ENCODE measurements at places on chromosomes 2 and 18. TPM values are rescaled to one million over a fixed set of nuclear protein-coding genes. Genes with fewer than 3 reads are reported as not detected.
A peak's percentile ranks its signal among the peaks of the same experiment; 100 is the strongest.

PLEKHH2 gene
- total RNA-seq: 4.5 TPM

RAPH1 gene
- 45.7 TPM for total RNA-seq

LRRTM1 gene
- not detected for total RNA-seq

PSME4 gene
- total RNA-seq: 29.3 TPM

VIL1 gene
- not detected for total RNA-seq

NPPC gene
- not detected for total RNA-seq

GRCh38 chr2:48755473-48755872 is at the start of gene LHCGR:
TSS of gene LHCGR (minus strand) at chr2:48755724. CDS start at chr2:48755671, 53 bp downstream.
- no peak within 1 kb of the TSS for H3K27ac ChIP-seq
- no peak for DNase-seq
- no peaks in the 10 kb centered on the region for H3K27me3 ChIP-seq
- H3K36me3 ChIP-seq: no peaks in the 10 kb centered on the region
- no peak within 1 kb of the TSS for H3K4me3 ChIP-seq
- H3K4me1 ChIP-seq: no peaks in the 10 kb centered on the region

- no peaks in the 10 kb centered on the region for H3K27me3 ChIP-seq
- DNase-seq: no peak
- no peak overlapping the region for H3K4me3 ChIP-seq
- H3K36me3 ChIP-seq: no peaks in the 10 kb centered on the region
- no peak overlapping the region for H3K27ac ChIP-seq
Measured at GRCh38 chr2:60473546-60473945, 79.9 kb downstream of the BCL11A start.

DNA sequence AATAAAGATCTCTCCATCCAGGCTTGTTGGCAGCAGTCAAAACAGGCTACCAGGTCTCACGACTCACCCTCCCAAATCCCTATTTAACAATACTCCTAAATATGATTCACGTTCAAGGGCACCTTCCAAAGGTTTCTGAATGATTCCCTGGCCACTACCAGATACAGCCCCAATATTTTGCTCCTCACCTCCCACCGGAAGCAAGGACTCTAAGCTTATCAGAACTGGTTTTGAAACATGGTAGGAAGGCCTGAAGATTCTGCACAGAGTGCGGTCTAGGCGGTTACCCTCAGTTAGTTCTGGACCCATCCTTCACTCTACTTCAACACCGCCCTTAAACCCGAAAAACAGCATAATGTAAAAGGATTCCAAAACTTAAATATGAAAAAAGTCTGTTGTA is 5.2 kb downstream of the PPP4R1 start:
- DNase-seq: no peak
- peaks cover 46% of the 10 kb centered on the region for H3K36me3 ChIP-seq
- no peak overlapping the region for H3K4me3 ChIP-seq
- H3K27ac ChIP-seq: no peak overlapping the region

GRCh38 chr2:43174368-43174916 is 52.0 kb downstream of the ZFP36L2 start:
- peak; percentile 67 for DNase-seq
- no peak overlapping the region for H3K4me3 ChIP-seq
- peak overlapping the region; percentile 15 for H3K27ac ChIP-seq
- H3K4me1 ChIP-seq: peaks cover 43% of the 10 kb centered on the region
- H3K36me3 ChIP-seq: no peaks in the 10 kb centered on the region

- H3K27ac ChIP-seq: no peak overlapping the region
- no peaks in the 10 kb centered on the region for H3K27me3 ChIP-seq
- H3K36me3 ChIP-seq: peaks cover 17% of the 10 kb centered on the region
- H3K4me3 ChIP-seq: no peak overlapping the region
- peaks cover 7% of the 10 kb centered on the region for H3K4me1 ChIP-seq
Measured at GRCh38 chr2:20645761-20646160, 5.1 kb downstream of the HS1BP3 start.

- DNase-seq: no peak
- no peaks in the 10 kb centered on the region for H3K27me3 ChIP-seq
- no peaks in the 10 kb centered on the region for H3K36me3 ChIP-seq
- H3K27ac ChIP-seq: no peak overlapping the region
- H3K4me1 ChIP-seq: no peaks in the 10 kb centered on the region
Measured at GRCh38 chr2:50018921-50019320, 864.6 kb upstream of the FSHR start.

DNA sequence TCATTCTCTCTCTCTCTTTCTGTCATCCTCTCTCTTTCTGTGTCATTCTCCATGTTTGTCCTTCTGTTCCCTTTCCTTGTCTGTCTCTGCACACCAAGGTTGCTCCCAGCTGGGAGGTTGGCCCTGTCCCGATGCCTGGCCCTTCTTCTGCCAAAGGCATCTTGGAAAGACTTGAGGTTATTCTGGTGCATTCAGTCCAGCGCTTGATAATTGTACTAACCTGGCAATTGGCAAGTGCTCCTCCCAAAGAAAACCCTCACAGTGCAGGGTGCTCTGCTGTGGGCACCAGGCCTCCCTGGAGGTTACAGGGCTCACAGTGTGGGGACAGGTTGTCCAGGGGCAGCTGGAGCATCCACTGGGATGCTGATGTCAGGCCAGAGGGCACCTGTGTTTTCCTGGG is 95.4 kb downstream of the GLI2 start:
- no peak overlapping the region for H3K4me3 ChIP-seq
- H3K27ac ChIP-seq: no peak overlapping the region
- H3K4me1 ChIP-seq: peaks cover 13% of the 10 kb centered on the region
- no peak for DNase-seq

DNA sequence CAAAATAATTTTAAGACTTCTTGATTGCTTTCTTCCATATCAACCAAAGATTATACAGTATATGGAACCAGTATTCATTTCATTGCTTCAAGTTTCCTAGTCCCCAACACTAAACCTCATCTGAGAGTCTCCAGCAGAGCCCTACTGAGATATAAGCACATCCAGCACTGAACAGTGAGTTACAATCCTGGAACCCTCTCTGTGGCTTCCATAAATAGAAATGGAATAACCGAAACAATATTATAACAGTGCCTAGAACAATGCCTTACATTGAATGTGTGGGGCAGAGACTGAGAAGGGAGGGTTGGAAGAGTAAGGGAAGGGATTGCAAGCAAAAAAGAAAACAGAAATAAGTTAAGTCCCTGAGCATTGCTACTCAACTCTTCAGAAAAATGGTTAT is 18.9 kb downstream of the AAK1 start:
- peaks cover 26% of the 10 kb centered on the region for H3K36me3 ChIP-seq
- DNase-seq: no peak
- no peak overlapping the region for H3K4me3 ChIP-seq
- 0 out of 2 replicates have a peak overlapping the region, but pooled peaks have one; percentile 12 for H3K27ac ChIP-seq
- peaks cover 20% of the 10 kb centered on the region for H3K4me1 ChIP-seq
- H3K27me3 ChIP-seq: no peaks in the 10 kb centered on the region

- no peak overlapping the region for H3K4me3 ChIP-seq
- DNase-seq: no peak
- H3K27ac ChIP-seq: no peak overlapping the region
Measured at GRCh38 chr2:149611100-149611820, 23.7 kb upstream of the MMADHC start.

GRCh38 chr18:48796491-48797205 is 154.1 kb downstream of the SMAD7 start:
- no peak overlapping the region for H3K4me3 ChIP-seq
- H3K36me3 ChIP-seq: peaks cover 100% of the 10 kb centered on the region
- H3K4me1 ChIP-seq: peaks cover 8% of the 10 kb centered on the region
- no peak overlapping the region for H3K27ac ChIP-seq
- peak; percentile 35 for DNase-seq

DNA sequence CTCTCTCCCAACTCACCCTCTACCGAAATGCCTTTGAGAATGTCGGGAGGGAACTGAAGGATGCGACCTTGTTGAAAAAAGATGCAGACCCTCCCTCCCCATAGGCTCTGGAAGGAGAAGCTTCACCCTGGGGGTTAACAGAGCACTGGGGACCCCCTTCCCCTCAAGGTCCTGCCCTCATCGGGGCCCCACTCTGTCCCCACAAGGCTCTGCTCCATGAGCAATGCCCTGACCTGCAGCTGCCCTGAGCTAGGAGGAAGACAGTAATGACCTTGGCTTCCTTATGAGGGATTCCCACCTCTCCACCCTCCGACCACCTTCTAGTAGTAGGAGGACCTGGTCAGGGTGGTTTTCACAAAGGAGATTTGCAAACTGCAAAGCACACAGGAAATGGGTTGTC is 44.4 kb upstream of the HPCAL1 start:
- no peaks in the 10 kb centered on the region for H3K27me3 ChIP-seq
- H3K4me1 ChIP-seq: no peaks in the 10 kb centered on the region
- no peak overlapping the region for H3K27ac ChIP-seq
- no peaks in the 10 kb centered on the region for H3K36me3 ChIP-seq
- DNase-seq: no peak

- peaks cover 34% of the 10 kb centered on the region for H3K4me1 ChIP-seq
- no peak overlapping the region for H3K4me3 ChIP-seq
- H3K36me3 ChIP-seq: no peaks in the 10 kb centered on the region
- DNase-seq: no peak
Measured at GRCh38 chr18:27709344-27709743, 467.6 kb downstream of the CDH2 start.

- no peak overlapping the region for H3K27ac ChIP-seq
- H3K4me3 ChIP-seq: no peak overlapping the region
Measured at GRCh38 chr2:221282386-221282785, 289.7 kb downstream of the EPHA4 start.

GRCh38 chr18:2851771-2852170 is 5.0 kb downstream of the EMILIN2 start:
- DNase-seq: peak; percentile 16
- H3K27me3 ChIP-seq: peaks cover 39% of the 10 kb centered on the region
- H3K27ac ChIP-seq: no peak overlapping the region
- peaks cover 12% of the 10 kb centered on the region for H3K4me1 ChIP-seq
- no peak overlapping the region for H3K4me3 ChIP-seq

- no peaks in the 10 kb centered on the region for H3K27me3 ChIP-seq
- H3K4me3 ChIP-seq: no peak overlapping the region
- DNase-seq: no peak
Measured at GRCh38 chr2:154697418-154698252, 860 bp upstream of the KCNJ3 start.

- no peaks in the 10 kb centered on the region for H3K27me3 ChIP-seq
- no peak for DNase-seq
- H3K4me1 ChIP-seq: no peaks in the 10 kb centered on the region
- 0 out of 2 replicates have a peak, but pooled peaks cover under 1% of the 10 kb centered on the region for H3K36me3 ChIP-seq
- H3K4me3 ChIP-seq: no peak overlapping the region
Measured at GRCh38 chr2:177385151-177385550, 7.4 kb upstream of the AGPS start.

DNA sequence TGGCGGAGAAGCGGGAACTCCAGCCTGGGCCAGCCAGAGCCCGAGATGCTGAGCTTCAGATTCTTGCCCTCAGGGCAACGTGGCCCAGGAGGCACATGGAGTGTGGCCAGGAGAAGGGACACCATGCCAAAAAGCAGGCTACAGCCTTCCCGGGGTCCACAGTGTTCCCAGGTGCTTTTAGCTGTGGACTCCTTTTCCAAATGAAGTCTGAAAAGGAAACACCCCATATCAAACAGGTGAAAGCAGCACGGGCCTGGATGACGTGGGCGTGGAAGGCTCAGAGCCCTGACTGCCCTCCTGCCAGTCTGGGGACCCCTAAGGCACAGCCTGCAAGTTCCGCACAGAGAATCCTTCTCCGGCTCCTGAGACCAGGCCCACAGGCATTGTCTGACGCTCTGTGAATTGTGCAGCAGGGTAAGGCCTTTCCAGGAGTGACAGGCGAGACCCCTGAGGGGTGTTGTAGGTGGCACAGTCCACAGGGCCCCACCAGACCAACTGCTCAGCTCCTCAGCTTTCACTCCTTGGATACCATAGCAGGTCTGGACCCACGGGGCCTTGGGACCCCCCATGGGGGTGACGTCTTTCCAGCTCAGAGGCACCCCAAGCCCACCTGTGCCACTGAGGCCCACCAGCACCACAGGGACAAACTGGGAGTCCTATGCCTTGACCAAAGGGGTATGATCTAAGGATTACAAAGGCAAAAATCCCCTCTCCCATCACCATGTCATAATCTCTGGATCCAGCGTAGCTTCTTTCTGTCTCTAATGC is 69.6 kb upstream of the RAB6C start:
- peaks cover 5% of the 10 kb centered on the region for H3K27me3 ChIP-seq
- no peak overlapping the region for H3K4me3 ChIP-seq
- H3K27ac ChIP-seq: no peak overlapping the region

DNA sequence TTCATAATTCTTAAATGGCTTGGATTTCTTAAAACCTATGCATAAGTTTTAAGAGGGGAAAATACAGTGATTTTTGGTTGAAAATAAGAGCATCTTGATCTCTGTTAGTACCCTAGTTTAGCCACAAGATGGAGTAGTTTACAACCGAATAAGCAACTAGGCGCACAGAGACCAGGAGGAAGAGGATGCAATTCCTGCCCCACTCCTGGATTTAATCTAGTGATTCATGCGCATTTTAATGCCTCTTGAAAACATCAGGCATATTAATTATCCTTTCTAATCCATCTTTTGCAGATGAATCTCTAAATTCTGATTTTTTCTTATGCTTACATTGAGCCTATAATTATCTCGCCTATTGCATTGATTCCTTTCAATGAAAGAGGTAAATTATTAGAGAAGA is 76.7 kb downstream of the MRPS9 start:
- H3K4me1 ChIP-seq: no peaks in the 10 kb centered on the region
- H3K4me3 ChIP-seq: no peak overlapping the region
- H3K27me3 ChIP-seq: no peaks in the 10 kb centered on the region
- no peak for DNase-seq
- H3K27ac ChIP-seq: no peak overlapping the region
- H3K36me3 ChIP-seq: no peaks in the 10 kb centered on the region

GRCh38 chr2:74806920-74807319 is 27.0 kb upstream of the HK2 start:
- H3K4me1 ChIP-seq: no peaks in the 10 kb centered on the region
- H3K36me3 ChIP-seq: no peaks in the 10 kb centered on the region
- no peak overlapping the region for H3K27ac ChIP-seq
- DNase-seq: no peak

GRCh38 chr2:96811917-96812316 is 4.2 kb upstream of the CNNM3 start:
- DNase-seq: no peak
- no peak overlapping the region for H3K27ac ChIP-seq
- H3K4me1 ChIP-seq: peaks cover 11% of the 10 kb centered on the region
- no peak overlapping the region for H3K4me3 ChIP-seq
- peaks cover 5% of the 10 kb centered on the region for H3K36me3 ChIP-seq
- H3K27me3 ChIP-seq: no peaks in the 10 kb centered on the region

DNA sequence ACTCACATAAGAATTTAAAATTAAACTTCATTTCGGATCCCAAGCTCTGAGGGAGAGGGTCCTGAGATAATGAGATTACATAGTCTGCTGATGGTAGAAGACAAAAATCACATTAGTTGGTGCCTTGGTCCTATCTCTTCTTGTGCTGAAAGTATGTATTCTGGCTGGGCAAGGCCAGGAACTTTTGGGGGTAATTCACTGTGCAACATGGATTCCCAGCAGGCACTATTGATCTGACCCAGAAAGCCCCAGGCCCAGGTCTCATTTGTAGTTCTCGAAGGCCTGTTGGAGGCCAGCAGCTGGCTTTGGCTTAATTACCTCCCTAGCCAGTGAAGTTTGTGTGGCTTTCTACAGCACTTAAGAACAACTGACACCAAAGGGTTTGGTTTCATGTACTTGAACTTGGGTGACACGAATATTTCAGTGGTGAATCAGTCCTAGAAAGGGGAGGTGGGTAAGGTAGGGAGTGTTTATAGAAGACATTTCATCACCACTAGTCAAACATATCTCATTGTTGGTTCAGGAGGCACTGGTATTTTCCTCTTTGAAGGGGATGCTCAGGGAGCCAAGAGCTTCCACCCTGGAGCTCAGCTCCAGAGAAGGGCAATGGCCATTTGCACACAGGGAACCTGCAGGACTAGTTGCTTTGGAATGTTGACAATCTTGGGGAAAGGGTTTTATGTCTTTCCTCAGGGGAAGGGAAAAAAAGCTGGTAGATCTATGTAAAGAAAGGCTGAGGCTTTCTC is 217.8 kb downstream of the OSR1 start:
- no peaks in the 10 kb centered on the region for H3K27me3 ChIP-seq

GRCh38 chr2:54673501-54673998 is 49.9 kb upstream of the EML6 start:
- no peaks in the 10 kb centered on the region for H3K27me3 ChIP-seq
- peak; percentile 20 for DNase-seq
- H3K4me1 ChIP-seq: peaks cover 14% of the 10 kb centered on the region
- no peak overlapping the region for H3K4me3 ChIP-seq
- peaks cover 21% of the 10 kb centered on the region for H3K36me3 ChIP-seq
